AG09319 (cell line): ENCODE measurements at places on chromosomes 7 and 10.

- no peak for DNase-seq
Observed at GRCh38 chr10:125159932-125160855, at the start of gene CTBP2. TSS of gene CTBP2 (minus strand) at chr10:125160563.

GRCh38 chr7:42834676-42835075, 77.2 kb downstream of the C7orf25 start:
- DNase-seq: no peak

GRCh38 chr7:139591550-139592195, 68.2 kb downstream of the CLEC2L start:
- no peak for DNase-seq

DNA sequence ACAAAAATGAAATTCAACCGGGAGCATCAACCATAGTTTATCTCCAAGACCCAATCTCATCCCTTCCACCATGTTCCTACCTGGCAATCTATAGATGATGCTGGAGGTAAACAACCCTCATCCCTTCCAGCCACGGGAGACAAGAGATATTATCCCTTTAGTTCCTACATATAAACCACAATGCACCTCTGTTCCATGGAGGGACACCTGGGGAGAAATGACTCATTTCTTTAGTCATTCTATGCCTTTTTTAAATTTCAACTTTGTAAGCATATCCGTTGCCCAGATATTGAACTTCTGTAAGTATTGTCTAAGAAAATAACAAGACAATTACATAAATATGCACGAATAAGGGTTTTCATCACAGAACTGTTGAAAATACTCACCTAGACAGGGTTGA, 15.5 kb upstream of the SFMBT2 start:
- no peak for DNase-seq

DNA sequence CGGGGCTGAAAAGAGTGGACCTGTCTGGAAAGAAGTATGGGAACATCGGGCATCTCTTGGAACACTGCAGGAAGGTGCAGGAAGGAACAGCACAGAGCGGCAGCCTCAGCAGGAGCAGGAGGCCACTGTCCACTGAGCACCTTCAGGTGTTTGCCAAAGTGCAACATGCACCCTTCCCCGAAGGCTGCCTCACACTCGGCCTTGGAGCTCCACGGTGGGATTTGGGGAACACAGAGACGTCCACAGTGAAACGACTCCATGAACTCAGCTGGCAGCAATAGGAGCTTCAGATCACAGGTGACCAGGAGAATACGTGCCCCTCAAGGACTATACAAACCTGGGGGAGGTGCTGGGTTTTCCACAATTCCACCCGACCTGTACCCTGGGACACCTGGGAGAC, 140.3 kb upstream of the RET start:
- no peak for DNase-seq

- no peak for DNase-seq
Observed at GRCh38 chr7:2036786-2037185, 196.0 kb downstream of the MAD1L1 start.

DNA sequence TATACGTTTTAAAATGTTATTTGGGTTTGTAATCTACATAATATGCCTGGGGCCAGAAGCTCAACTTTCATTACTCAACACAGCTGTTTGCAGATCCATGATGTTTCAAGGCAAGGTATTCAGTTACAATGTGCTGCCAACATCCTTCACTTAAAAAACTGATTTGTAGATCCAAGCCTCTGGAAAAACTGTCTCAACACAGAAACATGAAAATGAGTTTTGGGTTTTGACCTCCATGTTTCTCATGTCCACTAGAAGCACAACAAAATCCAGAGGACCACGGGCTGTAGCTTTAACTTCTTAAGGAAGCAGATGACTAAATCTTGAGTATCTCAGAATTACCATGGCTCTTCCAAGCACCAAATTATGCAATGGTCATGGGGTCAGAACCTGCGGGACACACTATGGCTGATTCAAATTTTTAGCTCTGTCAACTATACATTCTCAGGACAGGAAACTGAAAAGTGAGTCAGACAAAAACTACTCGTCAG, 247.1 kb upstream of the GRB10 start:
- DNase-seq: no peak

- no peak for DNase-seq
Observed at GRCh38 chr10:125515571-125515970, 167.4 kb downstream of the TEX36 start.

GRCh38 chr7:2800220-2800930, 43.7 kb downstream of the GNA12 start:
- no peak for DNase-seq

DNA sequence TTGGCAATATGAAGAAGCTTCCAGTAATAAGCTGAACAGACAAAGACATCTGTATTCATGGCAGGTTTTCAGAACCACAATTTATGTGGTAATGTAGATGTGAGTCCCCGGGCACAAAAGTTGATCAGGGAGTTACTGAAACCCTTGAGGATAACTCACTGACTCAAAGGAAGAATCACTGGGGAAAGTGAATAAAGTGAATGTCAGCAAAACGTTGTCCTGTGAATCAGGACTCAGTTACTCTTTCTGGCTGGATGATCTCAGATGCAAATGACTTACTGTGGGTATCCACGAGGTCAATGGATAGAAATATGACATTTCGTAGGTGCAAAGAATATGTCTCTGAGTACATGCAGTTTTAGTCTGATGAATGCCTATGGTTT, 172.8 kb upstream of the CTBP2 start:
- no peak for DNase-seq

GRCh38 chr10:71031603-71032002, 143.2 kb upstream of the PCBD1 start:
- DNase-seq: no peak
